ENCODE measurements at places on chromosomes 2 and 18.

DNA sequence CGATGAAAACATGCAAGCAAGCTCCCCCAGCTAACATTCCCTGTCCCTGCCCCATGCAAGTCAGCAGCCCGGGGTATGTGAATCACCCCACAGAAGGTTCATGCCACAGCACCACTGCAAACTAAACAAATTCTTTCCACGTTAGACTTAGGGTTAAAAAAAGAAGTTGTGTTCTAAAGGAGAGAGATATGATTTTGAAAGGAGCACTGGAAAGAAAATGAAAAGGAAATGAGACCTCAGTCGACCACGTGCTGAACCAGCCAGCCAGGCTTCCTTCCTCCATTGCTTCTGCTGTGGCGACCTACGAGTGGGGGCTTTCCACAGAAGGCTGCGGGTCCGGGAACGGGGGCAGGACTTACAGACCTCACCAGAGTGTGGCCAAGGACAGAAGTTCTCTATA lies 52.0 kb downstream of the ARL4C start:
- no peak for DNase-seq

DNA sequence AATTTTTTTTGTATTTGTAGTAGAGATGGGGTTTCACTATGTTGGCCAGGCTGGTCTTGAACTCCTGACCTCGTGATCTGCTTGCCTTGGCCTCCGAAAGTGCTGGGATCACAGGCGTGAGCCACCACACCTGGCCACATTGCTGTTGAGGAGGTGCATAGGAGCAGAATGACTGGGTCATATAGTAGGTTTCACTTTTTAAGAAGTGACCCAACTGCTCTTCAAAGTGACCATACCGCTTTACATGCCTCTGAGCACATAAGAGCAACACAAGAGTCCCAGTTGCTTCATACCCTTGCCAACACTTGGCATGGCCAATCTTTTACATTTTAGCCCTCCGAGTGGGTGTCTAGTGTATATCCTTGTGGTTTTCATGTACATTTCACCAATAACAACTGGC lies 28.9 kb downstream of the RRM2 start:
- no peak for DNase-seq

- no peak for DNase-seq
These were observed 130.0 kb downstream of the EPHA4 start for GRCh38 chr2:221442128-221442527.

- no peak for DNase-seq
These were observed 331.9 kb downstream of the MYCN start for GRCh38 chr2:16272038-16272788.

GRCh38 chr18:75727456-75727855 lies 300.0 kb upstream of the SMIM21 start:
- DNase-seq, result peak; percentile 61

DNA sequence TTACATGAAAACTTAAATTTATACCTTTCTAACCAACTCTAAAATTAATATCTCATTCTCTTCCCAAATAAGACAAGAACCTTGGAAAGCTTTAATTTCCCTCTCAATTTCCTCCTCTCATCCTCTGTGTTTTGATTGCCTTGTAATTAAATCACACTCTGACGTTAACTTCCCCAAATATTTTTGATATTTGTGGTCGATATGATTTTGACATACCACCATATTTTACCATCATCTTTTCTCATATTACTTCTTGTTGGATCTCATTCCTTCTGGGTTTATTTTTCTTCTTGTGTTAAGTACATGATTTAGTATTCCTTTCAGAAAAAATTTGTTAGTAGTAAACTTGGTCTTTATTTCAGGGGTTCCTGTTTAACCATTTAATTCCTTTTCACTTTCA lies 69.6 kb downstream of the RDH14 start:
- DNase-seq, result no peak

- DNase-seq, result no peak
These were observed 74.0 kb downstream of the COL3A1 start for GRCh38 chr2:189048189-189048588.

GRCh38 chr2:29347774-29348461 lies 232.7 kb downstream of the CLIP4 start:
- no peak for DNase-seq
